CD4-positive, alpha-beta T cell (primary cell): ENCODE measurements at places on chromosomes 11 and 22. TPM values are rescaled to one million over a fixed set of nuclear protein-coding genes. Genes with fewer than 3 reads are reported as not detected.

The SNX15 gene
- total RNA-seq: 13.9 TPM

The MYOD1 gene
- total RNA-seq: not detected

DNA sequence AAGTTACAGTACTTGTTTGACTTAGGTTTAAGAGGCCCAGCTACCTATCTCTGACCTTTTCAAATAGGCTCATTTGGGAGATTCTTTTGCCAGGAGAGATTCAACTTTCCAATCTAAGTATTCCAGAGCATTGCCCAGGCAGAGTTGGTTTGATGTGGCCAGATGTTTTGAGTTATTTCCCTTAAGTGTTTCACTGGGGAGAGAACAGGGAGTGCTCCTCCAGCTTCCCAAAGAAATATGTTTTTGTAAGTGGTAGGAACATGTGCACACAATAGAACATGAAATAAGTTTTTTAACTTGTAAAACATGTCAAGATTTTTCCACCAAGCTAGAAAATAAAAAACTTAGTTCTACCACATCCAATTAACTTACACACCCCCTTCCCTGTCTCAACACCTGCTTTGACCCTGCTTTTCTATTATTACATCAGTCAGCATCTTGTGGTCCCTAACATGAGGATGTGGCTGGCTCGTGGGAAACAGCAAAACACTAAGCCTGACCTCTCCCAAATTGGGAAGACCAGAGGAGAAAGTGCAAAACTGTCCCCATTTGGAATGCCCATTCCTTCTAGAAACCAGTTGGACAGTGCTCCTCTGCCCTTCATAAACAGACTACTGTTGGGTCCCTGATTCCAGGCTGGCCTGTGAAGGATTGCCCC is 70.4 kb upstream of the RASSF10 start:
- H3K27me3 ChIP-seq: no peaks in the 10 kb centered on the region
- no peaks in the 10 kb centered on the region for H3K4me1 ChIP-seq
- no peak for DNase-seq
- H3K36me3 ChIP-seq: no peaks in the 10 kb centered on the region
- H3K27ac ChIP-seq: no peak overlapping the region

- H3K36me3 ChIP-seq: no peaks in the 10 kb centered on the region
- no peak for DNase-seq
- H3K27ac ChIP-seq: no peak overlapping the region
- H3K4me3 ChIP-seq: no peak overlapping the region
Measured at GRCh38 chr22:27771637-27772036, 29.9 kb downstream of the MN1 start.

DNA sequence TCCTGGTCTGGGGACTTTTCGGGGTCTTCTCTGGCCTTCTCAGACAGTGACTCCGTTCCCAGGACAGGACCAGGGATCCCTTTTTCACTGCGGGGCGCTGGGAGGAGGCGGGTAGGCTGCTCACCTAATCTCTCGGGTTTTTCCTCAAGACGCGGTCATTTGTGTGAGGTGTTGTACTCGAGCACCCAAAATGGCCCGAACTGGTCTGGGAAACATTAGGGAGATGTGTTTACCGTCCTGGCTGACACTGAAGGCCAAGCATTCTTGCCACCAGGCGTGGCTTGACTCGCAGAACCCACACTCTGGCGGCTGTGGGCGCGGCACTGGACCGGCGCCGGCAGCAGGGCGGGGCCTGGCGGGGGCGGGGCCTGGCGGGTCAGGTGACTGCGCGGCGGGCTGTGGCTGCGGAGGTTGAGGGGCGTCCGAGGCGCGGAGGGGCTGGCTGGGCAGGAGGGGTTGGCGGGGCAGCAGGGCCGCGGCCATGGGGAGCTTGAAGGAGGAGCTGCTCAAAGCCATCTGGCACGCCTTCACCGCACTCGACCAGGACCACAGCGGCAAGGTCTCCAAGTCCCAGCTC is at the start of gene SWAP70:
TSS of gene SWAP70 (plus strand) at position 379 of the 577 bp plus-strand sequence. CDS start at position 482, 103 bp downstream.
- H3K36me3 ChIP-seq: no peaks in the 10 kb centered on the region
- peak; percentile 75 for DNase-seq
- peak within 1 kb of the TSS; percentile 86 for H3K4me3 ChIP-seq

DNA sequence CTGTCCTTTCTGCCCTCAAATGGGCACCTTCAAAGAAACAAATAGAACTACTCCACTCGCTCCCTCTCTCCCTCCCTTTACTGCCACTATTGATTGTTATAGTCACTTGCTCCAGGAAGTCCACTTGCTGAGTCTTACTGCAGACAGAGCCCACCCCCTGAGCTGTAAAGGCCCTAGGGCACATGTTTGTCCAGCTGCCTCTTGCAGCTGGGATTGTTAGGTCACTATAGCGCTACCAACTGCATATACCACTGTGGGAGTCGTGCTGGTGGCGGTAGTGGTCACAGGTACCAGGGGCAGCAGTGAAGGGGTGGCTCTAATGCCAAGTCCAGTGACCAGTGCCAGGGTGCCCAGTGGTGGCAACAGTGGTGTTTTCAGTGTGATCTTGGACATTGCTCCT is 4.4 kb upstream of the SREBF2 start:
- peaks cover 20% of the 10 kb centered on the region for H3K36me3 ChIP-seq
- peaks cover 13% of the 10 kb centered on the region for H3K4me1 ChIP-seq
- no peak overlapping the region for H3K4me3 ChIP-seq
- DNase-seq: no peak

The TPBGL gene
- total RNA-seq: 0.78 TPM

GRCh38 chr22:36149441-36149840 is 11.1 kb downstream of the APOL3 start:
- peaks cover 79% of the 10 kb centered on the region for H3K36me3 ChIP-seq
- peaks cover 49% of the 10 kb centered on the region for H3K4me1 ChIP-seq
- no peak for DNase-seq
- H3K27me3 ChIP-seq: no peaks in the 10 kb centered on the region

The TUG1 gene
- total RNA-seq: 86.2 TPM

The INPP5J gene
- total RNA-seq: 0.69 TPM

DNA sequence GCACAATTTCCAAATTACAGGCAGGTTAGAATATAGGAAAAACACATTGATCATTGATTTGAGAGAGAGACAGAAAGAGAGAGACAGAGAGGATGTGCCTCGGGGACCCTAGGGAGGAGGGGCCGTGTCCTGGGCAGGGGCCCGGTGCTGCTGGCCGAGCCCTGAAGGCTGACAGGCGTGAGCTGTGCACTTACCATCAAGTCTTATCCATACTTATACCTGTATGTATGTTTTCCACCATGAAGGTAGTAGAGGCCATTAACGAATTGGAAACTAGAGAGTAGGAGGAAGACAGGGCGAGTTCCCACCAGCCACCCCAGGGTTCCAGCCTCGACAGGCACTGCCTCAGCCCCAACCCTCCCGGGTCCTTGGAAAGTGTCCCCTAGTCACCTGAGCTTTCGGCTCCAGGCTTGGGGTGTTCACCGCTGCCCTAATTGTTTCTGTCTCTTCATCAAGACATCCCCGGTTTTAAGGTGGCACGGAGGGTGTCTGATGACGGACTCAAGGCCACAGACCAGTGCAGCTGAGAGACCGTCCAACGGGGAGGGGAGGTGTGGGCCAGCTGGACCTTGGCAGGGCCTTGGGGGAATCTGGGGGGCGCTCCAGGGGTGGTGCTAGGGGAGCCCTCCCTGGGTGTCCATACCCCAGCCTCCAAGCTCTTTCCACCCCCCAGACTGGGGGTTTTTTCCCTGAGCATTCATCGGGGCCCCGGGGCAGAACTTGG is 431.3 kb downstream of the TBC1D22A start:
- no peak for DNase-seq
- H3K27ac ChIP-seq: no peak overlapping the region
- no peak overlapping the region for H3K4me3 ChIP-seq
- no peaks in the 10 kb centered on the region for H3K4me1 ChIP-seq
- no peaks in the 10 kb centered on the region for H3K27me3 ChIP-seq
- H3K36me3 ChIP-seq: no peaks in the 10 kb centered on the region

DNA sequence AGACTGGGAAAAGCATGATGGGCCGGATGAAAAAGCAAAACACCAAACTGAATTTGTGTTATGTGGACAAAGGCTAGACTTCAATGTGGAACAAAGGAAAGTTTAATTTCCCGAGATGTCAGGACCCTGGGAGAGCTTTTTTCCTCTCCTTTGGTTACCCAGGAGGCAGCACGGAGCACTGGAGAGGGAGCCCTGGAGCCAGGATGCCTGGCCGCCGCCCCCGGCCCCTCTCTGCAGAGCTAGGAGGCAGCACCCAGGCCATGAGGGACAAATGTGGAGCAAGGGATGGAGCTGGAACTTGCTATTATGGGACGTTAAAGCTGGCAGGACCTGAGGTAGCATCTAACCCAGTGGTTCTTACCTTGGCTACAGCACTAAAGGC is 108.9 kb downstream of the MORC2 start:
- no peaks in the 10 kb centered on the region for H3K36me3 ChIP-seq
- H3K27me3 ChIP-seq: no peaks in the 10 kb centered on the region
- H3K4me1 ChIP-seq: no peaks in the 10 kb centered on the region
- no peak for DNase-seq

GRCh38 chr22:47155131-47155885 is 392.9 kb downstream of the TBC1D22A start:
- DNase-seq: no peak
- no peaks in the 10 kb centered on the region for H3K4me1 ChIP-seq
- peaks cover 2% of the 10 kb centered on the region for H3K36me3 ChIP-seq

- no peaks in the 10 kb centered on the region for H3K27me3 ChIP-seq
- DNase-seq: no peak
- no peak overlapping the region for H3K4me3 ChIP-seq
Measured at GRCh38 chr11:60615497-60615896, 83.9 kb upstream of the MS4A8 start.

- no peaks in the 10 kb centered on the region for H3K27me3 ChIP-seq
- H3K27ac ChIP-seq: no peak overlapping the region
- no peak for DNase-seq
- H3K4me3 ChIP-seq: no peak overlapping the region
Measured at GRCh38 chr11:104907521-104908185, 9.4 kb upstream of the CASP12 start.

- no peak overlapping the region for H3K27ac ChIP-seq
- peaks cover 4% of the 10 kb centered on the region for H3K4me1 ChIP-seq
- H3K36me3 ChIP-seq: no peaks in the 10 kb centered on the region
- no peaks in the 10 kb centered on the region for H3K27me3 ChIP-seq
- DNase-seq: no peak
- no peak overlapping the region for H3K4me3 ChIP-seq
Measured at GRCh38 chr22:43276321-43276720, 66.9 kb downstream of the SCUBE1 start.

The SIDT2 gene
- total RNA-seq: 200 TPM

DNA sequence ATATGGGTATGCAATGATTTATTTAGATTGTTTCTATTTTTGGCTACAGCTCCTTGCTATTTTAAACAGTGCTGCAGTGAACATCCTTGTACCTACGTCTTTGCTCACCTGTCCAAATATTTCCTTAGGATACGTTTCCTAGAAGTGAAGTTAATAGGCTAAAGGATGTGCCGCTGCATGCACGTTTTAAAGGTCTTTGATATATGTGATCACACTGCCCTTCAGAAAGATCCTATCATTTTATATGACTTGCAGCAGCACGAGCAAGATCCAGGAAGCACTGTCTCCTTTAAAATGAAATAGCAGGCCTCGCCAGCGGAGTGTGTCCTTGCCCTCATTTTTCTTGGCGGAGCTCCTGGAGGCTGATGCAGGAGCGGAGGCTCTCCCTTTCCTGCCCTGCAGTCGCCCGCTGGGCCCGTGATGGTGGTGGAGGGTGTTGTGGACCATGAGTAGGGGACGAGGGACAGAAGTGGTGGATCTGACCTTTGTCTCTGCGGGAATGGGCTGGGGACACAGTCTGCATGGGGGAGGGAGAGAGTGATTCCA is 19.4 kb downstream of the RPS6KA4 start:
- no peaks in the 10 kb centered on the region for H3K36me3 ChIP-seq
- H3K27ac ChIP-seq: no peak overlapping the region
- H3K27me3 ChIP-seq: no peaks in the 10 kb centered on the region
- no peak for DNase-seq
- H3K4me3 ChIP-seq: no peak overlapping the region
